ENCODE measurements at places on chromosomes 1 and 21.

DNA sequence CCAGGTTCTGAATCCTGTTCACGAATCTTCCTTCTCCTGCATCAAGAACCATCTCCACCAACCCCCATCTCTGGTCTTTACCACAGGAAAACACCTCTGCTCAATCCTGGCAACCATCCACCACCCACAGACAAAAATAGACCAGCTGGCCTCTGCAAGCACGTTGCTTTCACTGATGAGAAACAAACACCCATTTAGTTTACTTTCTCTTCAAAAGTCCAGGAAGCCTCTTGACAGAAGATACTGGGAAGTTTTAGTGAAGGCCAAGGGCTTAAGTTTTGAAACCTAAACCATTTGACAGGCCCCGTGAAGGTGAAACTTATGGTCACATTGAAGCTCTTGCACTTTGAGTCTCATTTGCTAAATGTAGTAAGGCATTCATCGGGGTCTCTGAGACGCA lies 122.6 kb upstream of the PPP2R5A start:
- DNase-seq, result no peak

GRCh38 chr1:170885551-170885950 lies 49.8 kb upstream of the MROH9 start:
- no peak for DNase-seq

DNA sequence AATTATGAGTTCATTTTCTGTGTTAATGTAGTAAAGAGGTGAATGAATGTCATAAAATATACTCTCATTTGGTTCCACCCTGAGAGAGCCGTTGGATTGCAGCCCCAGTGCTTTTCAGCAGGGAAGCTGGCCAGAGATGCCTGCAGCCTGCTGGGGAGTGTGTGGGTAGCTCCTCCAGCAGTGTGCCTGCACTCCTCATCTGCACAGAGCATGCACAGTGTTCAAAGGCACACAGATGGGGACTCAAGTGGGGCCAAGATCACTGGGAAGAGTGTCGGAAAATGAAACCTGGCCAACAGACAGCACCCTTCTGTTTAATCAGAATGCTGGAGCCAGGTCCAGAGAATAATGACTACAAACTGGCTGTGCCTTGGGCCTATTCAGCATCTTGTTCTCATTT lies 206.8 kb downstream of the ST6GALNAC3 start:
- no peak for DNase-seq

DNA sequence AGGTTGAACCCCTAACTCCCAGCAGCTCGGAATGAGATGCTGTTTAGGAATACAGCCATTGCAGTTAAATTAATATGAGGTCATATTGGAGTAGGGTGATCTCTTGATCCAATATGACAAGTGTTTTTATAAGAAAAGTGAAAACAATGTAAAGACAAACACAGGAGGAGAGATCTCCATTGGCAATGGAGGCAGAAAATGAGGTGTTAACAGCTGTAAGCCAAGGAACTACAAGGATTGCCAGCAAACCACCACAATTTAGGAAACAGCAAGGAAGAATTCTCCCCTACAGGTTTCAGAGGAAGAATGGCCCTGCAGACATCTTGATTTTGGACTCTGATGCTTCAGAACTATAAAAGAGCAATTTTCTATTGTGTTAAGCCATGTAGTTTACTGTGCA lies 774.3 kb downstream of the MRPL39 start:
- no peak for DNase-seq

- DNase-seq, result no peak
Measured at GRCh38 chr1:94753171-94753972, 66.8 kb upstream of the SLC44A3 start.

GRCh38 chr1:111214074-111214801 lies 13.3 kb upstream of the CHI3L2 start:
- DNase-seq, result no peak
